ENCODE measurements at places on chromosomes 5 and 9. TPM values are rescaled to one million over a fixed set of nuclear protein-coding genes. Genes with fewer than 3 reads are reported as not detected.
A peak's percentile ranks its signal among the peaks of the same experiment; 100 is the strongest.

GRCh38 chr9:129124506-129125069 is 13.4 kb downstream of the PTPA start:
- DNase-seq = no peak

GRCh38 chr9:112520069-112520468 is 33.4 kb downstream of the KIAA1958 start:
- no peak for DNase-seq

- peak; percentile 32 for DNase-seq
Observed at GRCh38 chr5:39486361-39486760, 61.6 kb upstream of the DAB2 start.

DNA sequence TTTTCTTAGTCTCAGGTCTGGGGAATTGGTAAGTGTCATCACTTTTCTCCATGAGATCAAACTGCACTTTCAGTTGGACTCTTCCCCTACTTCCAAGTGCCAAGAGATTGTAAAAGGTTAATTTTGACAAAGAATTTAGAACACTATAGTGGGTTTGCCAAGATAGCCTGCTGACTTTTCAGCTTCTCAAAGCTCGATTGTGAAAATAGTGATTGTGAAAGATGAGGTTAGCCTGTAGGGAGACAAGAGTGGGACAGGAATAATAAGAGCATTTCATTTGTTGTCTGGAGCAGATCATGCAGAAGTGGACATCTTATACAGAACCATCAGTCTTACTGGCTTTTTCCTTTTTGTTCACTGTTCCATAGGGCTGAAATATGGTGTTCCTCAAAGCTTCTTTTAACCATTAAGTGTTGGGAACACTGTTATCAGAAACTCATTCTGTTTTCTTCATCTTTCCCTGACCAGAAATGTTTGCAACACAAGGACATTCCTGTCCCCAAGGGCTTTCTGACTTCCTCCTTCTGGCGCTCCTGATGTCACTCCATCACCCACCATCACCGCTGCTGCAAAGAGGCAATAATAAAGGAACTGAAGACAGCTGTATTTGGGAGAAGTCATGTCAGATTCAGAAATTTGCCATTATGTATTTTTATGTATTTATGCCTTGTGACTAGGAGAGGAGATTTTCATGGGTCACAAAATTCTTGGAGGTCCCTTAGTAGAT is 11.6 kb upstream of the SPTAN1 start:
- DNase-seq = peak; percentile 21

GRCh38 chr5:36651761-36652685 is 45.6 kb downstream of the SLC1A3 start:
- DNase-seq = no peak

- no peak for DNase-seq
Observed at GRCh38 chr5:180289433-180289832, 2.5 kb downstream of the MAPK9 start.

- no peak for DNase-seq
Observed at GRCh38 chr9:83097633-83098032, 34.7 kb upstream of the RASEF start.

DNA sequence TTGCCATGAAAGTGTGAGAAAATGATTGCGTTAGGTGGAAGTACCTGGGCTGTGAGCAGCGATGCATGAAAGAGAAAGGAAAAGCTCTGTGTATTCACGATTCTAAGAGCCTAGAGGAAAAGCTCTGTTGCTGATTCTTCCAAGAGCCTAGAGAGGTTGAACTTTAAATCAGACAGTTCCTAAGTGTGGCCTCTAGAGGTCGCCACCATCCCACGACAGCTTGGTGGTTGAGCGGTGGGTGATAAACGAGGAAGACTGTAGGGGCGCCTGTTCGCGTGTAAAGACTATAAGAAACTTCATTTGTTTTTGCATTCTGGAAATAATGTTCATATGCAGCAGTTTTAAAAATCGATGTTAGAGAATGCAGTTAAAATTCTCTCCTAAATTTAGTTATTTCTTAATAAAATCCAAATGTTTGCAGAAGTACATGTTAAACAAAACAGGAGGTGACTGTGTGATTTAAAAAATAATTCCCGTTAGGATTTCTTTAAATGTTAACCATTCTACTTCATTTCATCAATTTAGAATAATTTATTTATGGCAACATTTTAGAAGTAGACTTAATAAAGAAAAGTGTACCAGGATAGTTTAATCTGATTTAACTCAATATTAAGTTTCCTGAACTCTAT is 107.7 kb downstream of the TENT4A start:
- peak; percentile 75 for DNase-seq

DNA sequence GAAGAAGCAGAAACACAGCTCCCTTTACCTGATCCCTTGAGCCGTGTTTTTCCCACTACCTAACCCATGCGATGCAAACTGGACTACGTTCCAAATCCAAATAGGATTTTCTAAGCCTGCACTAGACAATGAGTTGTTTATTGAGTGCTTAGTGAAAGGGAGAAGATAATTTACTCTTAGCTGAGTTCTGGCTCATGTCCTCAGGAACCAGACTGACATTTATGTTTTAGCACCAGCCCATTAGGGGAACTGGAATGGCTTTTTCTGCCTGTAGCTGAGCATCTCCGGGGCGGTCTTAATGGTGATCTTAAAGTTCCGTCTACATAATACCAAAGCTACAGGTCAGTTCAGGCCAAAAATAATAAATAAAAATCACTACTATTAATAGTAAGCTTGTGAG is 81.5 kb downstream of the SH3TC2 start:
- no peak for DNase-seq

GRCh38 chr5:73093943-73094342 is 26.4 kb upstream of the TMEM171 start:
- DNase-seq = no peak

GRCh38 chr5:78726571-78726970 is 78.0 kb upstream of the LHFPL2 start:
- no peak for DNase-seq

DNA sequence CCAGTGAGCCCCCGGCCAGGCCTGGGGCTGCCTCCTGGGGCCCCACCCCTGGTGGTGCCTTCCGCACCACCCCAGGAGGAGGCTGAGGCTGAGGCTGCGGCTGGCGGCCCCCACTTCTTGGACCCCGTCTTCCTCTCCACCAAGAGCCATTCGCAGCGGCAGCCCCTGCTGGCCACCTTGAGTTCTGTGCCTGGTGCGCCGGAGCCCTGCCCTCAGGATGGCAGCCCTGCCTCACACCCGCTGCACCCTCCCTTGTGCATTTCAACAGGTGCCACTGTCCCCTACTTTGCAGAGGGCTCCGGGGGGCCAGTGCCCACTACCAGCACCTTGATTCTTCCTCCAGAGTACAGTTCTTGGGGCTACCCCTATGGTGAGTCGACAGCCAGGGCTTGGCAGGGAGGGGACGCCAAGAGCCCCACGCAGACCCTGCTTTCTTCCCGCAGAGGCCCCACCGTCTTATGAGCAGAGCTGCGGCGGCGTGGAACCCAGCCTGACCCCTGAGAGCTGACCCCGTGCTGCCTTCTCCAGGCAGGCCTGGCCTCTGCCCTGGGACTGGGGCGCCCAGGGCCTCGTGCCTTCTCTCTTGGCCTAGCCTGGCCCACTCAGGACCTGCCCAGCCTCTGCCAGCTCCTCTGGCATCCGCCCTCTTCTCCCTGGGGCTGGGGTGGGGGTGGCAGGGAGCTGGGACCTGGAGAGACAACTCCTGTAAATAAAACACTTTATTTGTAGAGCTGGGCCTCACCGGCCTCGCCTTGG is 4.0 kb upstream of the EHMT1 start:
- DNase-seq = no peak

GRCh38 chr9:72681283-72681630 is 159.8 kb downstream of the TMC1 start:
- DNase-seq = no peak

Gene ANKRD34B
- total RNA-seq = not detected

Gene SEMA6A
- not detected for total RNA-seq

Gene SLC25A2
- total RNA-seq = 0.82 TPM

Gene PCDHGA8
- total RNA-seq = 9.6 TPM

Gene ARSI
- total RNA-seq = not detected

Gene ACOT12
- 0.26 TPM for total RNA-seq
